ENCODE measurements at places on chromosomes 11 and 22.
A peak's percentile ranks its signal among the peaks of the same experiment; 100 is the strongest.

DNA sequence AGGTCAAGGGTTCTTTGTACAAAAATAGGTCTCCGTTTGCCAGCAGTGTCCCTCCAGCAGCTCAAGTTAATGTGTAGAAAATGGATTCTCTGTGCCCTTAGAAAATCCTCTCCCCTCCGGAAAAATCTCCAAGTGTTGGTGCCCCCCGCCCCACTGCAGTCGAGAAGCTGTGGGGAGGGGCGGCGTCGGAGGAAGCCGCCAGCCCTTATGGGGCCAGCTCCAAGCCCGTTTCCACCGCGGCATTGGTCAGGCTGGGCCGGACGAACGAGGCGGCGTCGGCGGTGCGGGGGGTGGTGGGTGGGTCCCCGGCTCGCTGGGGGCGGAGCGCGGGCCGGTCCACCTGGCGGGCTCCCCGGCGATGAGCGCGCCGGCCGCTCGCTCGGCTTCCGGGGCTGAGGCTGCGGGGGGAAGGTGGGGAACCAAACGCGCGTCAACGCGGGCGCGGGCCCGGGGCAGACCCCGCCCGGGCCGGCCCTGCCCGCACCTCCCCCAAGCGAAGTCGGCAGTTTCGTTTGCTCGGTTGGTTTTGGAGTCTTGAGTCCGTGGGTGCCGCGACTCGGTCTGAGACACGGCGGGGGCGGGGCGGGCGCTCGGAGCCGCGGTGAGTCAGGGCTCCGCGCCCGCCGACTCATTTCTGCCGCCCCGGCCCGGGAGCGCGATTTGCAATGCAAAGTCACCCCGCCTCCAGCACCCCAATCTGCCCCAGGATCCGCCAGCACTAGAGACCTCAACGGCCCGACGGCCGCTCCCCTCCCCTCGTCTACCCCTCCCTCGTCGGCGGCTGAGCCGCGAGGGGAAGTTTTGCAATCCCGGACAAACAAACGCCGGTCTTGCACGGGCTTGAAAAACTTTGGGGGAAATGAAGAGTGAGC is 1.4 kb downstream of the ASCL2 start:
- DNase-seq: peak; percentile 85

DNA sequence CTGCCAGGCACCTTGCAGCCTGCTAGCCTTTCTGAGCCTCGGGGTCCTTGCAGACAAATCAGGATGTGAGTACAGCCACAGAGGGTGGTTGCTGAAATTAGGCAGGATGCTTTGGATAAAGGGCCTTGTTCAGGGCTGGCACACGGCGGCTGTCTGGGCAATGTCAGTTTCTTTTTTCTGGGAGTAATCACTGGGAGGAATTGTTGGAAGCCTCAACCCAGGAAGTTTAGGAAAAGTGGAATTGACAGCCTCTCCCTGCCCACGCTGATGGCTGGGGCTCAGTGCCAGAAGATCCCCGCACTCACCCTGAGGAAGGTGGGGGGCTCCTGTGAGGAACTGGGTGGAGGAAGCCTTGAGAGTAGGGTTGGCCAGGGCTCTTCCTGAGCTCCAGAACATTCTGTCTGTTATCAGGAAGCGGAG is 37.4 kb downstream of the CD82 start:
- no peak for DNase-seq

DNA sequence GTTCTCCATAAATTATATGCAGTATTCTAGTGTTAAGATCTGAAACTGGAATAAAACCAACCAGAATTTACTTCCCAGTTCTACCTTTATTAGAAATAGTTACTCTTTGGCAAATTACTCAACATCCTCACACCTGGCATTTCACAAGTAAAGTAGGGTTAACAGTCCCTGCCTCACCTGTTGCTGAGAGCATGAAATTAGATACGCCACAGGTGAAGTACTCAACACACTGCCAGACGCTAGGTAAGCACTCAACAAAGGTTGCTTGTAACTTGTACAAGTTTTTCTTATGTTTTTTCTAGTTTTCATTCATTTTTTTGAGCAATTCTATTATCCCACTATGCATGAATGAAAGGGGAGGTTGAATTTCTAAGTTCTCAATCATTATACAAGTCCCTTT is 267.6 kb upstream of the ARHGAP42 start:
- no peak for DNase-seq

- no peak for DNase-seq
Measured at GRCh38 chr22:30481711-30482110, 9.9 kb upstream of the SEC14L3 start.

- no peak for DNase-seq
Measured at GRCh38 chr11:67999201-67999629, 4.7 kb downstream of the UNC93B1 start.

DNA sequence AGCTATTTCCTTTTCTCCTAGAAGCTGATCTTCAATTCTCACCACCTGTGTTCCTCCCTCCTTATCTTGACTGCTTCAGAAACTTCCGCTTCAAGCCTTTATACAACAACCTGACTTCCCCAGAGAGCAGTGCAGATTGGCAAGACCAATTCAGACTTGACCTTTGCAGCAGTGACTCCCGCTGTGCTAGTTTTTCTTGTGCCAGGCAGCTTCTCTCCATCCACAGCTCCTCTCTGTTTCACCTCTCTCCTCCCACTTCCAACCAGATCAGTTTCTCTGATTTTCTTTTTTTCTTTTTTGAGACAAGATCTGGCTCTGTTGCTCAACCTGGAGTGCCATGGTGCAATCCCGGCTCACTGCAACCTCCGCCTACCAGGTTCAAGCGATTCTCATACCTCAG is 74.3 kb downstream of the GRAMD1B start:
- DNase-seq: no peak

GRCh38 chr22:30829901-30830550 is 135.4 kb downstream of the OSBP2 start:
- no peak for DNase-seq

- DNase-seq: no peak
Measured at GRCh38 chr22:45861259-45861658, 115.7 kb downstream of the WNT7B start.

- no peak for DNase-seq
Measured at GRCh38 chr11:12246147-12246546, 131.2 kb upstream of the PARVA start.

DNA sequence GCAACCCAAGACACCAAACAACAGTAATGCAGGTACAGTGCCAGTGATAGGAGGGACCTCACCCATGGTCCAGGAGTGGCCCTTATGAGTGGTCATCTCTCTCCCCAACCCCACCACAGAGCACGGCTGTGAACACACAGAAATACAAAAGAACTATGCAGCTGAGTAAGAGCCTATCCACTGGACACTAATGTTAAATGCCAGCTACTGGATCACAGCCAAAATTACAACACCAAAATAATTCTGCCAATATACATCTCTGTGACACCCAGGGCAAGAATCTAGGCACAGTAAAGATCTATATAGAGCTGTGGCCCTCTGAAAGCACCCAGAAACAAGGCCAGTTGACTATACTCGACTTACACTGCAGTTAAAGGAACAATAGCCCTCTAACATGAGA is 22.8 kb upstream of the GPR83 start:
- no peak for DNase-seq

GRCh38 chr11:69401715-69402114 is 79.7 kb upstream of the LINC01488 start:
- no peak for DNase-seq

GRCh38 chr11:92753161-92753560 is 216.3 kb upstream of the MTNR1B start:
- no peak for DNase-seq
